ENCODE measurements at places on chromosomes 3 and 15.

DNA sequence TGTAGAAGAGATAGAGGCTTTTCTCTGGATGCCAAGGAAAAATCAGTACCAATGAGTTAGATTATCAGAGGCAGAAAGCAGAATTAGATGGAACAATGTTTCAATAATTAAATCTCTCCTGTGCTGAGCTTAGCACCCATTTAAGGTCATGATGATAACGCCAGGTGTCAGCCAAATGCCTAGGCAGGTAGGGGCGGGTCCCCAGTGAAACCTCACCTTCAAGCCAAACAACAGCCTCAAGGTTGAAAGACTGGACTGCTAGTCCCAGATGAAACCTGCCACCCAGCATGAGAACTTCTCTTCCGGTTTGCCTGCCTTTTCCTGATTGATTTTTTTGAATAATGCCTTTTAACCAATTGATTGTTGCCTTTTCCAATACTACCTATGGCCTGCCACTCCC is 363.0 kb downstream of the PLOD2 start:
- no peak for DNase-seq

- no peak for DNase-seq
Observed at GRCh38 chr3:27194861-27195483, 174.2 kb downstream of the NEK10 start.

GRCh38 chr3:141905129-141905528 is 28.7 kb downstream of the ATP1B3 start:
- DNase-seq = no peak

DNA sequence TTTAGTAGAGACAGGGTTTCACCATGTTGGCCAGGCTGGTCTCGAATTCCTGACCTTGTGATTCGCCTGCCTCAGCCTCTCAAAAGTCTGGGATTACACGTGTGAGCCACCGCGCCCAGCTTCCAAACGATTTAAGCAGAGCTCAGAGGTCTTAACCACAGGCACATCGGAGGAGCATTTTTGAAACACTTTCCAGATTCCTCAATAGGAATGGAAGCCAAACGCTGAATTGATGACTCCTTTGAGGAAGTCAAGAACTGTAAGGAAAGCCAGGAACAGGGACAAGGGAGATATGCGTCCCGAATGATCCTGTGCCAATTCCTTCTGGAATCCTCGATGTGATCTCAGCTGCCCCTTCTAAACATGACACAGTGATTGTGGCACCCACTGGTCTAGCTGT is 40.0 kb downstream of the TRH start:
- no peak for DNase-seq

DNA sequence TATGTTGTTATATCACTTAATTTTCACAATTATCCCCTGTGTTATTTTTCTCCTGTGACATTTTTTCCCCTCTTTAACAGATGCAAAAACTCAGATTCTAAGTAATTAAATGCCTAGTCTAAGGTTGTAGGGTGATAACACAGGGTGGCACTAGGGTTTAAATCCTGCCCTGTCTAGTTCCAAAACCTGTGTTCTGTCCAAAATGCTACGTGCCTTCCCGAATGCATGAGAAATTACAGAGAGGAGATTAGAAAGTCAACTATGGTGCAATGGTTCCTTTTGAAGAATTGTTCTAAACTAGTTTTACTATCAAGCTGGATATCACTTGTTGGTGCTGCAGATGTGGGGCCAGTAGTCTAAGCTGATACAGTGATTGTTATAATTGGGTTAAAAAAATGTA is 108.0 kb downstream of the DIPK2A start:
- DNase-seq = no peak

DNA sequence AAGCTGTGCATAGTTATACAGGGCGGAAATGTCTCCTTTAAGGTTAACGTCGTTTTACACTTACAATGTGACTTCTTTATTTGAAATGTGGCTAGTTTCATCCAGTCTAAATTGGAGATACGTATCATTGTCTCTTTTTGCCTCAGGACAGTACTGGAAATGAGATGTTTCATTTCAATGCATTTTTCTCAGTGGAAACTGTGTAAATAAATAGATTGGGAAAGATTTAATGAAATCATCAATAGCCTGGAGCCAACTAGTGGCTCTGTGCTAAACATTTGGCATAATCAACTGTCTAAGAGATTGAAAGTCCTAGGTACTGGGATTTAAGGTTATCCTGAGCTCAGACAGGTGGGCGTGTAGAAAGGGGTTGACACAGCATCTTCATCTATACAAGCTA is 691.5 kb upstream of the CCDC54 start:
- no peak for DNase-seq

DNA sequence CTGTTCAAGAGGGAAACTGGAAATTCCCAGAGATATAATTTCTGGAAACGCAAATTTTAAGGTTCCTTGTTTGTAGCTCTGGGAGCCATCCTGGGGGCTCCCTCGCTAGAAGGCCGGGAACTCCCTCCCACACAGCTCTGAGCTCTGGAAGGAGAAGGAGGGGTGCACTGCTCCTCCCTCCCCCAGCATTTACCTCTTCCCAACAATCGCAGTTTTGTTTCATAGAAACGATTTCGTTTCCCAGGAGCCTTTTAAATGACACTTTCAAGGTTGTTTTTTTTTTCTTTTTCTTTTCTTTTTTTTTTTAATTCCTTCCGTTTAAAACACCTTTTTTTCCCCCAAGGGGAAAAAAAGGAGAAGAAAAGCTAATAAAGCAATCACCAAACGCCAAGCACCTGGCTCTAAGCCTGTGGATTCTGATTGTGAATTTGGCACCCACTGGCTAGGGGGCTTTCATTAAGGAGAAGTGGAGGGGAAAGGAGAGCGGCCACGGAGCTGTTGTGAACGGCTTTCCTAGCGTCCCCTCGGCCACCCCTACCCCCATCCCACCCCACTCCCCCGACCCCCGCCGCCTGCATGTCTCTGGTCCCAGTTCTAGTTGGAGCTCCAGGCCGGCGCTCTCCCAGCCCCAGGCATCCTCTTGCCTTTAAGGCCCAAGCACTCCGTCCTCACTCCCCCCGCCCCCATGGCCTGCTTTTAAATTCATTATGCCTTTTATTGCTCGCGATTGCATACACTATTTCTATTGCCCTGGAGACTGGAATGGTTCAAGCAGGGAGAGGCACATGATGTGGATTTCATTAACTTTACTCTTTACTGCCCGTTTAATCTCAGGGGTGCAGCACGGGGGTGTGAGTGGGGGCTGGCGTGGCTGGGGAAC is 13.6 kb upstream of the CCDC33 start:
- DNase-seq = no peak

- DNase-seq = no peak
Observed at GRCh38 chr3:8887435-8888300, 75.6 kb downstream of the RAD18 start.

GRCh38 chr3:192516820-192517219 is 210.5 kb downstream of the FGF12 start:
- no peak for DNase-seq

Measured in kidney glomerular epithelial cell (primary cell).